Neural crest cell (in vitro differentiated cells): ENCODE measurements at places on chromosomes 6 and 20.

DNA sequence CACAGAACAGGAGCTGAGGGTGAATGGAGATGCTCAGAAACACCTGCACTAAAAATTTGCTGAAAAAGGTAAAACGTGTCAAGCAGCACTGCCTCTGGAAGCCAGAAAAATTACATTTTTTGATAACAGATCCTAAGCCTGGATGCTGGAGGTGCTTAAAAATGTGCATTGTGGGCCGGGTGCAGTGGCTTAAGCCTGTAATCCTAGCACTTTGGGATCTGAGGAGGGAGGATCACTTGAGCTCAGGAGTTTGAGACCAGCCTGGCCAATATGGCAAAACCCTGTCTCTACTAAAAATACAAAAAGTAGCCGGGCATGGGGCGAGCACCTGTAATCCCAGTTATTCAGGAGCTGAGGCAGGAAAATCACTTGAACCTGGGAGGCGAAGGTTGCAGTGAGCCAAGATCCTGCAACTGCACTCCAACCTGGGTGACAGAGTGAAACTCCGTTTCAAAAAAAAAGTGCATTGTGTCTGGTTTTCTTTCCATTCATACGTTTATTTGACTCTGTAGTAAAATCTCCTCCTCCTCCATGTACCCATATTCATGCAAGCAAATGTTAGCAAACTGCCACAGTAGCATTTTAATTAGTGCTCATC is 587 bp upstream of the BTN3A1 start:
- DNase-seq = no peak

DNA sequence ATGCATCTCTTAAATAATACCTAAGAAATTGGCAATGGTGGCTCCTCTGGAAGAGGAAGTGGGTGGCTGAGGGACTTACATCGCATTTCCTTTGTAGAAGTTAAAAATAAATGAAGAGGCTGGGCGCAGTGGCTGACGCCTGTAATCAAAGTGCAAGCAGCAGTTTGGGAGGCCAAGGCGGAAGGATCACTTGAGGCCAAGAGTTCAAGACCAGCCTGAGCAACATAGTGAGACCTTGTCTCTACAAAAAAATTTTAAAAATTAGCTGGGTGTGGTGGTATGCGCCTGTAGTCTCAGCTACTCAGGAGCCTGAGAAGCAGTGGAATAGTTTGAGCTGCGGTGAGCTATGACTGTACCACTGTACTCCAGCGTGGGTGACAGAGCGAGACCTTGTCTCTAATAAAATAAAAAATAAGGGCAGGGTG is 12.2 kb upstream of the NCOA3 start:
- no peak for DNase-seq

DNA sequence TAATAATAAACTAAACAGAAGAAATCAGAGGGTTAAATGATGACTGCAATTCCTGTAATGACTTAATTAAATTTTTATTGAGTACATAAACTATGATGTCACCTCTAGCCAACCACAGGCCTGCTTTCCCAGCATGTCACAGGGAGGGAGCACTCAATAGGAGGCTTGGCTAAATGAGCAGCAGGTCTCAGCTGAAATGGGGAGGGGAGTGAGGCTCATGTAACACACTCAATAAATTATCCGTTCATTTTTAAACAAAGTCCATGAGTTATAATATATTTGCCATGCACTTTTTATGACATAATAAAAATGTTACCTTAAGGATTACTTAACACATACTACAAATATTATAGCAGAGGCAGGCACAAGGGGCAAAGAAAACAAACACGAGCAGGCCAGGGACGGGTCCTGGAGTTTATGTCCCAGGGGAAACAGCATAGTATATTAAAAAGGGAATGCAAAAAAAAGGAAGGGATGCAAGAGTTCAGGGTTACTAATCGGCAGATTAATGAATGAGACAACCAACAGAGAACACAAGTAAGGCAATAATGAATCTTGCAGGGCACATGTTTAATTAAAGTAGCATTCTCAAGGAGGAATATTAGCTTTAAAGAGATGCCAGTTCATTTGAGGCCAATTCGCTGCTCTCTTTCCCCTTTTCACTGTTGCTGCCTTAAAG is 27.1 kb upstream of the FAM83C start:
- DNase-seq = no peak

DNA sequence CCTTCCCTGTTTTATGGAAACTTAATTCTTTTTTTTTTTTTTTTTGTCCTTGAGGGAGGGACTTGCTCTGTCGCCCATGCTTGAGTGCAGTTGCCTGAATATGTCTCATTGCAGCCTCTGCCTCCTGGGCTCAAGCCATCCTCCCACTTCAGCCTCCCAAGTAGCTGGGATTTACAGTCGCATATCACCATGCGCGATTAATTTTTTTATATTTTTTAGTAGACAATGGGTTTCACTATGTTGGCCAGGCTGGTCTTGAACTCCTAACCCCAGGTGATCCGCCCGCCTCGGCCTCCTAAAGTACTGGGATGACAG is 654 bp downstream of the TMEM14C start:
- DNase-seq = no peak
